Right renal pelvis (tissue), 4 donors: ENCODE measurements at places on chromosomes 16 and 17.

- peak; percentile 68 for DNase-seq
These were observed 11.2 kb downstream of the ENPP7 start for GRCh38 chr17:79741751-79742588.

DNA sequence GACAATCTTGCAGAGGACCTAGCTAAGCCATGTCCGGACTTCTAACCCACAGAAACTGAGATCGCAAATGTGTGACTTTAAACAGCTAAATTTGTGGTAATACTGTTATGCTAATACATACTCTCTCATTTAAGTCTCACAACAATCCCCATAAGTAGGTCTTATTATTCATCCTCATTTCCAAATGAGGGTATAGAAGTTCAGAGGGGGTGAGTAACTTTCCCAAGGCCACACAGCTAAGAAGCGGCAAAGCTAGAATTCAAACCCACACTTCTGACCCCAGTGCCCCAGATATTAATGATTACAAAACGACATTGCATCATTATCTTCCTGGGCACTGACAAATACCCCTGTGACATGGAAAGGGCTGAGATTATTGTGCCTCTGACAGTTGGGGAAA, 81.4 kb downstream of the CNGB1 start:
- DNase-seq = no peak

- DNase-seq = no peak
These were observed 387 bp upstream of the STARD3 start for GRCh38 chr17:39636587-39636926.

DNA sequence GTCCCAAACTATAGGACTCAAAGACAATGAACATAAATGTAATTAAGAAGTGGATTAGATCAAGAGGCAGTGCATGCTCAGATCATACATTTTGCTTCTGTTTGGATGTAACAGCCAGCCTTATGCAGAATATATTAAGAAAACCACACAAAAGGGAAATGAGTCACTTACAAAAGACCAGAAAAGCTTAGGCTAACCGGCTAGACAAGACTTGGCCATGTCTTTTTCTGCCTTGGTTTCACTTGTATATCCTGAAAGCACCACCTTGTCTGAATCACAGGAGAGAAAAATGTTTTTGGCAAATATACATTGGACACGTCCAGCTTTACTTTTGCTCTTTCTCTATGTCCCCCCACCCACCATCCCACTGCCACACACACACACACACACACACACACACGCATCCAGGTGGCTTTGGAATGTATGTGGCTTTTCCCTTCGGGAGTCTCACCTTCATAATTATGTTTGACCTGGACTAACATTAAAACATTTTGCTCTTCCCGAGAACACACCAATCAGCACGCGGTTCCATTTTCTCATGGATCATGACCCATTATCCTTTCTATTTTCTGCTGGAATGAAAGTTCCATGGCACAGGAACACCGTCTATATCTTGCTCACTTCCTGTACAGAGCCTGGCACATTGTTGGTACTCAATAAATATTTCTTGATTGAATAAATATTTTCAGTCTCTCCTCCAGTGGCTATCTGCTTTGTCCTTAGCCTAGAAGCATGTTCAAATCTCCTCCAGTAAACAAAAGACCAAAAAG, 64.6 kb downstream of the CDK5R1 start:
- DNase-seq = no peak

- no peak for DNase-seq
These were observed 108.5 kb downstream of the CYB561 start for GRCh38 chr17:63337579-63337978.

- DNase-seq = no peak
These were observed 196.2 kb upstream of the DYNLRB2 start for GRCh38 chr16:80344570-80344969.

- DNase-seq = no peak
These were observed 8.8 kb upstream of the CEP20 start for GRCh38 chr16:15897121-15897780.

GRCh38 chr17:2551928-2552327, 40.2 kb upstream of the METTL16 start:
- no peak for DNase-seq

- no peak for DNase-seq
These were observed 5.9 kb downstream of the ZNF646 start for GRCh38 chr16:31080035-31080629.

GRCh38 chr16:75105306-75106061, 11.1 kb downstream of the LDHD start:
- no peak for DNase-seq

GRCh38 chr17:17856386-17856785, 19.6 kb upstream of the SREBF1 start:
- DNase-seq = no peak

DNA sequence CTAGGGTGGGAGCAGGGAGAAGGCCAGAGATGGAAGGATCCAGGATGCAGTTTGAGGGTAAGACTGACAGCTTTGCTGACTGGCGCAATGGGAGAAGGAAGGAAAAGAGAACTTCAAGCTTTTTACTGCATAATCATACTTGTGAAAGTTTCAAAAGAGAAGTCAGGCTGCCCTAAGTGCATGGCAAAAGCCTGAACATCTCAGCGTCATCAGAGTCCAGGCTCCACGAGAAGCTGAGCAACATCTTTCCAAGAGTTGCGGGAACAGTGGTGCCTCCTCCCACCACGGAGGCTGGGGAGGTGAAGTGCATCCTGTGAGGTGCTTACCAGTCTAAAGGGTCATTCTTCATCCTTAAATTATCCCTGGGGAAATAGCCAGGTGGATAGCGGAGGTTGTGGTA, 26.9 kb upstream of the SLC38A8 start:
- DNase-seq = no peak

DNA sequence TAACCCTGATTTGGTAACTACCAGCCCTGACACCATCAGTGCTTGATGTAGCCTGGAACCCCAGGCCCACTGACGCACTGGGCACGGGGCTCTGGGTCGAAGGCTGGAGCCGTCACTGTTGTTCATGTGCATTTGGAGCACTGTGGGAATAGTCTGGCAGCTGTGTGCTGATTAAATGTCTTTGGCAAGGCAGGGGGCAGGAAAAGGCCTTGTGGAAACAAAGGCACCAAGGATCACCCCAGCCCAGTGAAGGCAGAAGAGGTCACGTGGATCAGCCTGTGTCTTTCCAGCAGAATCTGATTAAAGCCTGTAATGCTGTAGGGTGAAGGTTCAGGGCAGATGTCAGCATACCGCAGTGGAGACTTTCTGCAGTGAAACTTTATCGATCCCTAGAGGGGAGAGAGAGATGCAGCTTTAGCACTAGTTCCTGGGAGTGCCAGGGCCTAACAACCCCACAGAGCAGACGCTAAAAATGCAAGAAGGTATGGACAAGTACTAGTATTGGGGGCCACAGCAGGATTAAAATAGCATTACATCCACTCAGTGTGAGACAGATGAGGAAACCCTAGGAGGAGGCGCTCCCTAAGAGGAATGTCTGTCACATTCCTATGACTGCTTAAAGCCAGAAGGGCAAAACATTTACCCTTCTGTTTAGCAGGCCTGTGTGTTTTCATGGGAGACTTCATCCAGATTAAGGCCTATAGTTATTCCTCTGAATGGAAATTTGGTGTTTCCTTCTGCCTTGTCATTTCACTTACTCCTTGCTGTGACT, 9.7 kb downstream of the ZNHIT3 start:
- DNase-seq = no peak

- no peak for DNase-seq
These were observed 398.4 kb upstream of the HSBP1 start for GRCh38 chr16:83409347-83409746.

- peak; percentile 39 for DNase-seq
These were observed 74.6 kb downstream of the CMC2 start for GRCh38 chr16:80931801-80932707.

DNA sequence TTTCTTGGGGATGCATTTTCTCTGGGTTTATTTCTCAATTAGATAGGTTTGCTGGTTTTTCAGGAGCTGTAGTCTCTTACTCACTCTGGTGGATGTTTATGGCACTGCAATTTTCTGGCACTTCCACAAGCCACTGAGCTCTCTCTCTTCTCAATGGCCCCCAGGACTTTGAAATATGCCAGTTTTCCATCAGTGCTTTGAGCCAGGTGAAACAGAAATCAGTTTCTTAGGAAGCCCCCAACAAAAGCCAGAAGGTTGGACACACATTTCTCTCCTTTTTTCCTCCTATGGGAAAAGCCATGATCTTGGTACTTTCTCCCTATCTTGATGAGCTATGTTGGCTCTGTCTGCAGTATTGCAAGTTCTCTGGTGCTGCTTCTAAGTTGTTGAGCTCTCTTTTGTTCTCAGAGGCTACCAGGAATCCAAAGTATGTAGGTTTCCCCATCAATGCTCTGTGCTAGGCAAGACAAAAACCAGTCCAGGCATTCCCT, 90.7 kb upstream of the SMIM36 start:
- DNase-seq = no peak

- no peak for DNase-seq
These were observed 37.3 kb downstream of the PIEZO1 start for GRCh38 chr16:88747588-88748301.

GRCh38 chr17:35073991-35074627, 10.6 kb upstream of the RFFL start:
- DNase-seq = no peak

DNA sequence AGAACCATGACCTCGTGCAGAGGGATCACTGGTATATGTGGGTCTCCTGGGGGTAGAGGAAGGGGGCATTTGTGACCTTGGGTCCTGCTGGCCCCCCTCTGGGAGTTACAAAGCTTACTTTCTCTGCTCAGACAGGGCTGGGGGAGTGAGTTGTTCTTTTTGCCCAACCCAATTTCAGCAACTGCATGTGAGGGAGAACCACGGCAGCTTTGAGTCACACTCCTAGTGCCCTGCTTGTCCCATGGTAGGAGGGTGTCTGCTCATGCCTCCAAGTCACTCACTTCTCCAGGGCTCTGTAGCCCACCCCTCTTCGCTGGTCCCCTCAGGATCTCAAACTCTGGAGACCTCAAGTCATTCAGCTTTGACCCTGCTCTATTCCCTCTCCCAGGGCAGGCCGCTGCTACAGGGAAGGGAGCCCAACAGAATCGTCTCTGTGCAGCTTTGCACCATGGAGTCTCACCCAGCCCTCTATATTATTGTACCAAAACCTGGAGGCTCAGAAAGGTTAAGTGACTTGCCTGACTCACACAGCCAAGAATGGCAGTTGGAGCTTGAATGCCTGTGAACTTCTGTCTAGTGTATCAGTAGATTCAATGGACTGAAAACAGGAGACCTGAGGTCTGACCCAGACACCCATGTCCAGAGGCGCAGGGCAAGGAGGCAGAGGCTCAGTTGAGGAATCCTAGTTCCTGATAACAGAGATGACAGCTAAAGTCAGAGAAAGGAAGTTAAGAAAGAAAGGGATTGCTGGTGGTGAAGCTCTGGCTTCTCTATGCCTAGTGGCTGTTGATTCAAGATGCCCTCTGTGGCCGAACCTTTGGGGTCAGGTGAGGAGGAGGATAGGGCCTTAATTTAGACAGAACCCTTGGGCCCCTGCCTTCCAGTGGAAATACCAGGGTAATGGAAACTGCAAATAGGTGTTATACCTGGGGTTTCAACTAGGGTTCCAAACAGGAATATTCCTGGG, 14.6 kb upstream of the ETV4 start:
- DNase-seq = no peak

GRCh38 chr17:16987830-16988601, 16.1 kb upstream of the TNFRSF13B start:
- DNase-seq = no peak

DNA sequence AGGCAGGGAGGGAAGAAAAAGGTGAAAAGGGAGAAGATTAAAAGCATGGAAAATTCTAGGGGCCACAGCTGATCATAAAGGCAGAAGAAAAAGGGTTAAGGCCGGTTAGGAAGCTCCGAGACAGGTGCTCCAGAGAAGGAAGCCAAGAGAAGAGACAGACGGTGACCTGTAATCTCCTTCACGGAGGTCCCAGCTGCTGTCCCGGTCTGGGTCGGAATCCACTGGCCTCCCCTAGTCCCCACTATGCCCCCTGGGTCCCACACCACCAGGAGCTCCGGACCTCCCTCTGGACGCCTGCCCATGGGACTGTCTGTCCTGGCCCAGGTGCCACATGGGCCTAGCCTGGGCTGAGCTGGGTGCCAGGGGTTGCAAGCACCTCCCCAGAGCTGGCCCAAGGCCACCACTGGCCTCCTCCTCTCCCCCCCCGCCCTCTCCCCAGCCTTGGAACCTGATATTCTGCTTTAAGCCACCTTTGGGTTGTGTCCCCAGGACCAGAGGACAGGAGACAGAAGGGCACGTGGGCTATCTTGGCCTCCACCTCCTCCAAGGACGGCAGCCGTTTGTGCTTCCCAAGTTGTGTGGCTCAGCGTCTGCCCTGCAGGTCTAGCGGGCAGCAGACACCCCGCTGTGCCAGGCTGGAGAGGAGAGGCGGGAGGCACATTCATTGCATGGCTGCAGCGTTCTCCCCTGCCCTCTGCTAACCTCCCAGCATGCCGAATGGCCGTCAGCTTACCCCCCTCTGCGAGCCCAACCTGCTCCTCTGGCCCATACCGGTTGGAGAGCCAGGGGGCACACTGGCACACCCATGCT, 102.4 kb downstream of the ENGASE start:
- no peak for DNase-seq

DNA sequence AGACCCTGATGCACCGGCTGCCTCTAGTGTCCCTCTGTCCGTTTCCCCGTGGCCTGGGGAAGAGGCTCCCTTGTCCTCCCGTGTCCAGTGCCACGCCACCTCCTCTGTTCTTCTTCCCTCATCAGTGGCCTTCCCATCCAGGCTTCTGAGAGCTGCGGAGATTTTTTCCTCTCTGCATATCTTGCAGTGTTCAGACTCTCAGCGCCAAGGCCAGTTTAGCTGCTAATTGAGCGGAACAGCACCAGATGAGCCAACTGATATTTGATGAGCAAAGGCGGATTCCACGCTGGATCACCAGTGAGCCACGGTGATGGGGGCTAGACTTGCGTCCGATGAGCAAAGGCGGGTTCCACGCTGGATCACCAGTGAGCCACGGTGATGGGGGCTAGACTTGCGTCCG, 257.6 kb downstream of the FOXL1 start:
- no peak for DNase-seq

- no peak for DNase-seq
These were observed 2.0 kb downstream of the RGS11 start for GRCh38 chr16:273547-274421.

DNA sequence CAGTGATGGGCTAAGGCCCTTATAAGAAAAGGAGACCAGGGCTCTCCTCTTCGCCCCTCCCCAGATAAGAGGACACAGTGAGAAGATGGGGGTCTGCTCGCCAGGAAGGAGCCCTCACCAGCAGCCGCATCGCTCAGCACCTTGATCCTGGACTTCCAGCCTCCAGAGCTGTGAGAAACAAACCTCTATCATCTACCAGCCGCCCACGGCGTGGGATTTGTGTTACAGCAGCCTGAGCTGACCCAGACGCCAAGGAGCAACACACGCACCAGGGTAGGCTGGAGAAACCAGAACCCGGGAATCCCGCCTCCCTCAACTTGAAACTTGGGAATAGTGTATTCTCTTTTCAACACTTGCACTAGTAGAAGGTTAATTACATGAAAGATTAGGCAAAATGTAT, 4.2 kb upstream of the ZG16B start:
- no peak for DNase-seq

GRCh38 chr16:12869698-12870427, 31.5 kb upstream of the SHISA9 start:
- DNase-seq = no peak

GRCh38 chr17:29051194-29051593, 8.3 kb downstream of the PIPOX start:
- DNase-seq = no peak

GRCh38 chr16:86107215-86107825, 208.4 kb downstream of the IRF8 start:
- DNase-seq = no peak

- DNase-seq = no peak
These were observed 201.5 kb downstream of the C16orf95 start for GRCh38 chr16:87115646-87116045.
